Left ventricle myocardium inferior (tissue), 1 donor: ENCODE measurements at places on chromosomes 11 and 22.

DNA sequence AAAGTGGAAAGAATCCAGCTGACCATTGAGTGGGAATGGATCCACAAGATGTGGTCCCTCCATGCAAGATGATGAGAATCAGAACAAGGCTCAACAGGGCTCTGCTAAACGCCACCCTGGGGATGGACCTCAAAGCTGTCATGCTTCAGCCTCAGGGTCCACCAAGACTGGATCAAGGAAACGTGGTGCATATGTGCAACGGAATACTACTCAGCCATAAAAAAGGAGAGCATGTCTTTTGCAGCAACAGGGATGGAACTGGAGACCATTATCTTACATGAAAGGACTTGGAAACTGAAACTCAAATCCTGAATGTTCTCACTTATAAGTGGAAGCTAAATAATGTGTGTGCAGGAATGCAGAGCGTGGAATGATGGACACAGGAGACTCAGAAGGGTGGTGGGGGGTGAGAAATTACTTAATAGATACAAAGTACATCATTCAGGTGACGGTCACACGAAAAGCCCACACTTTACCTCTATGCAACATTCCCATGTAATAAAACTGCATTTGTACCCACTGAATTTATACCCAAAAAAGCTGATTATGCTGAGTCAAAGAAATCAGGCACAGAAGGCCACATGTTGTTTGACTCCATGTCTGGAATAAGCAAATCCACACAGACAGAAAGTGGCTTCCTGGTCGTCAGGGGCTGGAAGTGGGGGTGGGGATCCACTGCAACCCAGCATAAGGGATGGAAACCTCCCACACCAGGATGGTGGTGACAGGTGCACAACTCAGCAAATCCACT, 116.1 kb downstream of the SHANK2 start:
- no peak for DNase-seq

GRCh38 chr11:135019899-135020298, 607.9 kb upstream of the B3GAT1 start:
- DNase-seq = no peak

GRCh38 chr11:111069066-111069465, 176.5 kb upstream of the POU2AF2 start:
- DNase-seq = no peak

GRCh38 chr22:44281768-44282637, 30.7 kb downstream of the SHISAL1 start:
- no peak for DNase-seq

GRCh38 chr11:19410032-19410431, 169.3 kb upstream of the E2F8 start:
- DNase-seq = no peak

GRCh38 chr11:122309262-122309925, 193.4 kb upstream of the BLID start:
- no peak for DNase-seq

DNA sequence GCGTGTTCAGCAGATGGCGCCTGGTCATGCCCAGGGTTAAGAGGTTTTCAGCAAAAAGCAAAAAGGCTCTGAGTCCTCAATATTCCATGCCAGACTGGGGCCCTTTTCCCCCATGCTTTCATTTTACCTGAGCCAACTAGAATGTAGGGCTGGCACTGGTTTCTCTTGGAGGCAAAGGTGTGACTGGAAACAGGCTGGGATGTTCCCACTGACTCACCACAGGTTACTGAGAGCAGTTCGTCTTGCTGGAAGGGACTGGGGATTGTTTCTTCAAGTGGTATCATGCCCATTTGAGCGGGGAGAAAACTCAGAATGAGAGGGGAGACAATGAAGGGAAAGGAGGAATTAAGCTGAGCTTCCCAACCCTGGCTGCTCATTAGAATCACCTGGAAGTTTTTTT, 243.9 kb downstream of the TENM4 start:
- DNase-seq = no peak

- no peak for DNase-seq
These were observed 7.1 kb downstream of the PAAF1 start for GRCh38 chr11:73883856-73884255.

GRCh38 chr11:68256331-68256741, 15.4 kb downstream of the C11orf24 start:
- peak; percentile 51 for DNase-seq

DNA sequence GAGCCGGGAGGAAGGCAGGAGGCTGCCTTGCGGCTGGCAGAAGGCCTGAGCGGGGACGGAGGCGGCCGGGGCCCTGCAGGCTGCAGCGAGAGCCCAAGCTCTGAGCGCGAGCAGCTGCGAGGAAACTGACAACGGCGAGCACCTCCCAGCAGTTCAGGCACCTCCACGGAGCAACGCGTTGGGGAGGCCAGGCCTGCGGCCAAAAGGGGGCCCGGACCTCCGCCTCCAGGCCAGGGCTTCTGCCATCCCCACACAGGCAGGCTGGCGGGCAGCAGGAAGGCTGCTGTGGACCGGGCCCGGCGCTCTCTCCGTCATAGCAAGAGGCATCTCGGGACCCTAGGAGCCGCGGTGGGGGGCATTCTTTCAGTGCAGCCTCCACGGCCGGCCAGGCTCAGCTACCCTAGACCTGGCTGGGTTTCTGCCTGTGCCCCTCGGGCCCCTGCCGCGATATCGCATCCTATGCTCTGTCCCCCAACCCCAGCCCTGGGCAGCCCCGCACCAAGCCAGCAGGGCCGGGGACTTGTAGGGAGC, 22.9 kb upstream of the SLC22A12 start:
- no peak for DNase-seq

GRCh38 chr11:18322818-18323570, 627 bp downstream of the GTF2H1 start:
- no peak for DNase-seq

- DNase-seq = no peak
These were observed 106.0 kb downstream of the TRIM29 start for GRCh38 chr11:120031612-120032600.

DNA sequence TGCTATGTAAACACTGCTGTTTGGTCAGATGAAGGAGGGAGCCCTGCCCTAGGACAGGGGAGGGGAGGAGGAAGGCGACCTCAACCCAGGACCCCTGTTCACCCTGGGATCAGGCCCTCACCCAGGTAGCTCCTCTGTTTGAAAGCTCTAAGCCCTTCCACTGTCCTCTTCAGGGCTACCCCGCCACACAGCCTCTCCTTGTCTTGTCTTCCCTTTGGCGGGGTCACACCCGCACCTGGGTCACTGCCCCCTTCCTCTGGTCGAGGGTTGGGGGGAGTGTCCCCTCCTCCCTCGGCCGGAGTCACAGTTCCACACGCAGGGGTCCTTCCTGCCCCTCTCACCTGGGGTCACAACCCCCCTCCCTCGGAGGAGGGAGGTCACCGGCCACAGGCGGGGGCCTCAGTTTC, 463 bp upstream of the PTPMT1 start:
- no peak for DNase-seq

DNA sequence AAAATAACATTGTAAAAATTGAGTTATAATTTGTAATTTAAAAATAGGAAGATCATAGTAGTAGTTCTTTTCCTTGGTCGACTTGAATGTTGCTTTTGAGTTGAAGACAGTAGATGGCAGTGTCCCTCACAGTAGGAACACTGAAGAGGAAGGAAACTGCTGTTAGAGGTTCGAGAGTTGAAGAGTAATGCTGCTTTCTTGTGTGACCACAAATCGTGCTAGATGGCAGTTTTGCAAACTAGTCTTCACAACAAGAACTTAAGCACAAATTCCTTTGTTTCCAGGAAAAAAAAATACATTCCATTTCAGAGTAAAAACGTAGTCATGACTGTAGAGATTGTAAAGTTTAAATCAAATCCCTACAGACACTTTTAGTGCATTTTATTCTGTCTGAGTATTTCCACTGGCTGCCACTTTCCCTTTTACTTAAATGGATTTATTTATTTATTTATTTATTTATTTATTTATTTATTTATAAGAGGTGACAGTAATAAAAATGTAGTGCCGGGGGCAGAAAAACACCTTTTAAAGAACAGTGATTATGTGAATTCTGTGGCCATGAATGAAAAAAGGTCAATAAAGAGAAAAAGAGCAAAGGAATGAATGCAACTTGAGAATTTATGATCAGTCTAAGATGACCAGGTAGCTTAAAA, 54.6 kb downstream of the SPECC1L start:
- DNase-seq = no peak

GRCh38 chr11:33684003-33684706, 16.5 kb downstream of the C11orf91 start:
- DNase-seq = no peak

- DNase-seq = no peak
These were observed 58.9 kb downstream of the GRAMD4 start for GRCh38 chr22:46678785-46679700.

GRCh38 chr11:94650756-94651155, 83.6 kb downstream of the PIWIL4 start:
- peak; percentile 78 for DNase-seq

DNA sequence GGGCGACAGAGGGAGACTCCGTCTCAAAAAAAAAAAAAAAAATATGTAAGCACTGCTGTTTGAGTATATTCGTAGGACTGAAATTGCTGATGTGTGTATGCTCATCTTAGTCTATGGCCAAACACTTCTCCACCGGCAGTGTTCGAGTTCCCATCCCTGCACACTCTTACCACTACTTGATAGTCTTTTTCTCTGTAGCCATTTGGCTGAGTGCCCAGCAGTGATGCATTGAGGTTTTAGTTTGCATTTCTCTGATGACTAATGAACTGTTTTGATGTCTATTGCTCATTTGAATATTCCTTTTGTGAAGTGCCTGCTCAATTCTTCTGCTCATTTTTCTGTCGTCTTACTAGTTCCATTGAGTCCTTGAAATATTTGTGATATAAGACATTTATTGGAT, 1.9 kb downstream of the TIRAP start:
- DNase-seq = no peak

- no peak for DNase-seq
These were observed 40.9 kb upstream of the MYEOV start for GRCh38 chr11:69253028-69253427.

- peak; percentile 90 for DNase-seq
These were observed at the start of gene ZNF74 for GRCh38 chr22:20393705-20394476. ZNF74 (plus strand) TSS chr22:20394151; CDS start chr22:20394629, 478 bp downstream.

- no peak for DNase-seq
These were observed 174.0 kb upstream of the MTMR2 start for GRCh38 chr11:96097844-96098421.

DNA sequence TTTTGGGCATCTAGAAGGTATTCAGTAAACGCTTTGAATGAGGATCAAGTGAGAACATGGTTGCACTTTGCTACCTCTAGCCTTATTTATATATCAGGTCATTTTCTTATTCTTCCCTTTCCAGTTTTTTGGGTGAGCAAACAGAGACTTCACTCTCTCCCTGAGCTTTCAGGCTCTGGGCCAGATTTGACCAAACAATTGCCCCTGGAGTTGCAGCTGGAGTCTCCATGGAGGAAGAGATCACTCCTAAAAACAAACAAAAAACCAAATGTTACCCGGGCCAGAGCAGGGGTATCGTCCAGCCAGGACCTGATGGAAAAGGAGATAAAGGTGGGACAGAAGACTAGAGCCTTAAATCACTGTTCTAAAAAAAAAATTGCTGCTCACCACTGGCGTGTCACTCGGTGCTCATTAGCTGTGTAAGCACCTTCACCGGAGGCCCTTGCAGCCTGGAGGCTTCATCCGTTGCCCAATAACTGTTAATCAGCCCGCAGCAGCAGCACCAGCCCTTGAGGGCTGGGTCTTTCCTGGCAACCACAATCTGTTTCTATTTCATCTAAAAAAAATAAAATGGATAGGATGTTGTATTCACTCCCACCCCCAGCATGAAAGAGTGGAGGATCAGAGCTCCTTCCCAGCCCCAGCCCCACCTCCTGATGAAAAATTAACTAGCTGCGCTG, 125.0 kb downstream of the PKNOX2 start:
- DNase-seq = no peak

DNA sequence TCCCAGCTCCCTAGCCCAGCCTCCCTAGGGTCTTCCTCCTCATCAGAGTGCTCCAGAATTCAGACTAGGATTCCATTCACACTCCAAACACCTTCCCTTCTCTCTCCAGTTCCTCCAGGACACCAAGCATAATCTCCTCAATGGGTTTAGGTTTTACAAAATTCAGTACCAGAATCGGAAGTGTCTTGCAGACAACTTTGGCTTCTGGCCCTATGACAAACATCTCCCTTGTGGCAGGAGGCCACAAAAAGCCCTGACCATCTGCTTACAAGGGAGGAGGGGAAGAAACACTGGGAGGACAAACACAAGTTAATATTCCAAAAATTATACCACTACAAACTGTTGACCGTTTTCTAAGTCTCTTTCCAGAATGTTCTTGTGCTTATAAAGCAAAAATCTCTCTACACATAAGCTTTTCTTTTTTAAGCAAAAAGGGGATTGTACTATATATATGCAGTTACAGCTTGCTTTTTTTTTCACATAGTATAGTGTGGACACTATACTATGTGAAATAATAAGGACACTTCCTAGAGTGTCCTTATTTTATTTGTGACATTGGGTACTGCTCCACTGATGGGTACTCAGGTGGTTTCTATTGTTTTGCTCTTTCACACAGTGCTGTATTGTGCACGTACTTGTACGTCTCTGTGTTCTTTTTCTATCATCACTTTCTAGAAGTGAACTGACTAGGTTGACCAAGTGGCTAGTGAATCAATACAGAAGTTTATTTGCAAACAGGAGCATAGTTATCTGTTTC, 78.7 kb downstream of the BDNF start:
- no peak for DNase-seq

DNA sequence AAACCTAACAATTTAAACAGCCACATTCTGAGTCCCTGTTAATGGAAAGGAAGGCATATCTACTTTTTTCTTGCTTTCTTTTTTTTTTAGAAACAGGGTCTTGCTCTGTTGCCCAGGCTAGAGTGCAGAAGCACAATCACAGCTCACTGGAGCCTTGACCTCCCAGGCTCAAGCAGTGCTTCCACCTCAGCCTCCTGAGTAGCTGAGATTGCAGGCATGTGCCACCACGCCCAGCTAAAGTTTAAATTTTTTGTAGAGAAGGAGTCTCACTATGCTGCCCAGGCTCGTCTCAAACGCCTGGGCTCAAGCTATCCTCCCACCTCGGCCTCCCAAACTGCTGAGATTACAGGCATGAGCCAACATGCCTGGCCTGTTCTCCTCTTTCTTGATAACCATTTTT, 25.4 kb downstream of the ARFGAP3 start:
- no peak for DNase-seq

DNA sequence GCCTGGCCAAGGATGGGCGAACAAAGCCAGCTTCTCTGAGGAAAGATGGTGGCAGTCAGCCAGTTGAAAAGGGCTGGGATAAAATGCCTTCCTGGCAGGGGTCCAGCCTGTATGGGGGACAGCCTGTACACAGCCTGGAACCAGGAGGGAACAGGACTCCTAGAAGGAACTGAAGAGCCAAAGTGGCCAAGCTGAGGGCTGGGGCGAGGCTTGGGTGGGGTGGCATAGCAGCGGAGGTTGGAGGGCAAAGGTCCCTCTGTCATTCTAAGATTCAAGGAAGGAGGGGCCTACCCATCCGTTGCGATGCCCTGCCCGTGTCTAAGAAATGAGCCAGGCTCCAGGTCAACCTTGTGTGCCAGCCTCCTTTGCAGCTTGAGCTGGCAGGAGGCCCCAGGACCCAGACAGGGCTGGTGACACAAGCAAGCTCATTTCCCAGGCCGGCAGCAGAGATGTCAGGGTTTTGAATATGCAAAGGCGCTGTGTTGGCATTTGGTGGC, 22.6 kb downstream of the FADD start:
- no peak for DNase-seq

GRCh38 chr22:29741926-29742325, 22.1 kb downstream of the CABP7 start:
- no peak for DNase-seq
